ENCODE measurements at places on chromosomes 16 and 17.

- no peak for DNase-seq
Observed at GRCh38 chr17:33266116-33266515, 27.0 kb downstream of the ASIC2 start.

- no peak for DNase-seq
Observed at GRCh38 chr16:88727871-88728270, 21.6 kb downstream of the CTU2 start.

- no peak for DNase-seq
Observed at GRCh38 chr16:67657017-67657608, 2.9 kb downstream of the ACD start.

DNA sequence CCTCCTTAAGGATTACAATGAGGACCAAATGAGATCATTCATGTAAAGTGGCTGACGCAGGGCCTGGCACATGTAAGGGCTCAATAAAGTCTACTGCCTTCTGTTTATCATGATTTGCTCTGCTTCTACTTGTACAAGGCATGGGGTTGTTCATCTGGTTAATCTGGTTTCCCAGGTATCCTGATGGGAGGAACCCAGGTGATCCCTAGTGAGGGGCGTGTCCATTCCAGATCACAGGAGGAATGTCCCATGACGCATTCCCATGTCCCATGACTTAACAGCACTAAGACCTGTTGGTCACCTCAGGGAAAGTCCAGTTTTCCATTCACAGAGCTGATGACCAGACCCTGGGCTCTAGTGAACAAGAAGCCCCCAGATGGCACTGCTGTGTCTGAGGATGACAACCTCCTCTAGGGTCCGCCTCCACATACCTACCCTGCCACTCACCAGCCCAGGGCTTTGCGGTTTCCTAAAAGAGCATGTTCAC lies 11.5 kb upstream of the TPPP3 start:
- DNase-seq, result no peak

DNA sequence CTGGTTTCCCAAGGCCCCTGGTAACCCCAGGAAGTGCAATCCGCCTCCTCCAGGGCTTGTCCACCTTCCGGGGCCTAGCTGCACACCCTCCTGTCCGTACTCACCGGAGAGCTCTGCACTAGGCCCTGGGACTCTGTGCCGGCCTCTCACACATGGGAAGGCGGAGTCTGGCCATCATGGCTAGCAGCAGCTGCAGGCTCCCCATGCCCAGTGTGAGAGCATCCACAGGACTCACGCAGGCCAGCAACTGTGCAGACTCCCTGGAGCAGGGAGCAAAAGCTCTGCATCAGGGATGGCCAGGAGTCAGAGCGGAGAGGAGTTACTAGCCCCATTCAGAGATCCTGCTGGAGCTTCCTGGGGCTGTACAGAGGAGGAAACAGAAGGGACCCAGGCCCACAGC lies 20.2 kb downstream of the FOXN1 start:
- no peak for DNase-seq

DNA sequence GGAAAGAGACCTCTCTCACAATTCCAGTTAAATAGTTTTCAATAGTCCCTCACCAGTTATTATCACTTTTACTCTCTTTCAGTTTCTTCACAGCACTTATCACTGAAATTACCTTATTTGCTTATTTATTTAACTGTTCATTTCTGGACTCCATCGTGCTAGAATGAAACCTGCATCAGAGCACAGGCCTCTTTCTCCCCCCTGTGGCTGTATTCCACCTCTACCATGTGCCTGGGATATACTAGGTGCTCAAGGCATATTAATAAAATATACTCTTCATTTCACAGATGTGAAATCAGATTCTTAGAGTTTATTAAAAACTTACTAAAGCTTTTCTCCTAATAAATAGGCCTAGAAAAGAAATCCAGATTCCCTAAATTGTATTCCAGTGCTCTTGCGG lies 308.9 kb upstream of the MON1B start:
- DNase-seq, result no peak

GRCh38 chr17:34153991-34154390 lies 101.1 kb upstream of the CCL2 start:
- no peak for DNase-seq

GRCh38 chr17:16933317-16934132 lies 38.4 kb downstream of the TNFRSF13B start:
- DNase-seq, result no peak

GRCh38 chr17:33046361-33047255 lies 55.0 kb downstream of the SPACA3 start:
- DNase-seq, result no peak

GRCh38 chr17:4706121-4706520 lies 2.2 kb upstream of the PELP1 start:
- no peak for DNase-seq

- no peak for DNase-seq
Observed at GRCh38 chr16:80109581-80109980, 431.2 kb upstream of the DYNLRB2 start.

DNA sequence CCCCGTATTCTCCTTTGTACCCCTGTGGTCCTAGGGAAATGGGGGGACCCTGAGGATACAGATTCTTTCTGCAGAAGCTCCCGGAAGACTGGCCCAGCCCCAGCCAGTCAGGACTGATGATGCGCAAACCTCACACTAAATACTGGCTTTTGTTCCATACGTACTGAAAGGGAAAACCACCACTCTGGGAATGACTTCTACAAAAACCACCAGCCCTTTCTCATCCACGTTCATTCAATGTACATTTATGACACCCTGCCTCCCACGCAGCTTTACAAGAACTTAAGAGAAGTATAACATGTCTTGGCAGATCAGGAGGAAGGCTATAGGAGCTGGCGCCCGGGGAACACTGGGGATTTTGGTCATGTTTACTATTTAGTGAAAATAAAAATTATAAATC lies 70.6 kb downstream of the MARCHF10 start:
- no peak for DNase-seq

DNA sequence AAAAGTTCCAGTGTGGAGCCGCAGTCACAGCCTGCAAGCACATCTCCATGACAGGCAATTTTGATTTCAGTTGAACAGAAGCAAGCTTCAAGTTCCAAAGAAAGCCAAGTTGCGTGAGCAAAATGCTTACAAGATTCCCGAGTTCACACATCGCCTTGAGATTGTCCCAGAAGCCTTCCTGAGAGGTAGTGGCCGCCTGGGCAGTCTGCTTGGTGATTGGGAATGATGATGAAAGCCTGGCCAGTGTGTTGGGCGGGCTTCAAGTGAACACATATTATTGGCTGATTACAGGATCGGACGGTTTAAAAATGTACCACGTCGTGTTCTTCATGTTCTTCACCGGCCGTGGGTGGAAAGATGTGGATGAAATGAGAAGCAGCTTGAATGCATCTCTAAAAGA lies 185.5 kb downstream of the FOXL1 start:
- no peak for DNase-seq

- DNase-seq, result no peak
Observed at GRCh38 chr16:10984509-10984908, 40.1 kb downstream of the CLEC16A start.

DNA sequence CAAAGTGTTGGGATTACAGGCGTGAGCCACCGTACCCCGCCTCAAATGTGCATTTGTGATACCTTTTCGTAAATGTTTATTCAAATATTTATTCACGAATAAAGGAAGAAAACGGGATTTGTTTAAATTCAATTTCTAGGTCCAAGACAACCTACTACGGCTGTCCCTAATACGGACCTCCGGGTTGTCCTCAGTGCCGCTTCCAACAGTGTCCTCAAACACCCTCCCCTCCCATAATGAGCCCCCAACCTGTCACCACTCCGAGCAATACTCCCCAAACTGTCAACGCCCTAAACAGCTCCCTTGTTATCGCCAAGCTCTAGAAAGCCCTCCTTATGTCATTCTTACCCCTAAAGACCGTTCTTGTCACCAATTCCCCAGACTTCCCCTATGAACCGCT lies 539 bp upstream of the GABARAPL2 start:
- DNase-seq, result no peak

GRCh38 chr16:75379911-75380847 lies 53.1 kb downstream of the CFDP1 start:
- no peak for DNase-seq

DNA sequence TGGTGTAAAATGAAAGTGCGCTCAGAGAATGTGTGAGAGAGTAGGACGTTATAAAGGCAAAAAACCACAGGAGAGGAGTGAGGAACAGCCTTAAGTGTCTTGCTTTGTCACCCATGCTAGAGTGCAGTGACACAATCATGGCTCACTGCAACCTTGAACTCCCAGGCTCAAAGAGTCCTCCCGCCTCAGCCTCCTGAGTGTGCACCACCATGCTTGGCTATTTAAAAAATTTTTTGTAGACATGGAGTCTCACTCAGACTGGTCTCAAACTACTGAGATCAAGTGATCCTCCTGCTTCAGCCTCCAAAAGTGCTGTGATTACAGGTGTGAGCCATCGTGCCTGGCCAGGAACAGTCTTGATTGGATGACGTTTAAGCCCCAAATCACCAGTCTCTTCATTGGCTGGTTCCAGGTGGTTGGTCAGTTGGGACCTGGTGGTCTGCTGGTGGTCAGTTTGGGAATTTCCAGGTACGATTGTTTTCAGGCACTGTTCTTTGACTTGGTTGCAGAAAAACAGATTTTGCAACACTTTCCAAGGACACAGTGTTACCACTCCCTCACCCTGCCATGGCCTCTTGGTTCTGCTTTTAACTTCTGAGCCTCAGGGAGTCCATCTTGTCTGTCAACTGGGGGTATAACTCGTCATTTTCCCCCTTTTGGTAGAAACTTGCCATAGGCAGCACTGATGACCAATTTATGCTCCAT lies 21.2 kb downstream of the DHODH start:
- DNase-seq, result no peak

GRCh38 chr17:51200295-51200694 lies 34.1 kb downstream of the NME2 start:
- DNase-seq, result no peak

- no peak for DNase-seq
Observed at GRCh38 chr17:35717475-35717874, 14.0 kb upstream of the RASL10B start.

DNA sequence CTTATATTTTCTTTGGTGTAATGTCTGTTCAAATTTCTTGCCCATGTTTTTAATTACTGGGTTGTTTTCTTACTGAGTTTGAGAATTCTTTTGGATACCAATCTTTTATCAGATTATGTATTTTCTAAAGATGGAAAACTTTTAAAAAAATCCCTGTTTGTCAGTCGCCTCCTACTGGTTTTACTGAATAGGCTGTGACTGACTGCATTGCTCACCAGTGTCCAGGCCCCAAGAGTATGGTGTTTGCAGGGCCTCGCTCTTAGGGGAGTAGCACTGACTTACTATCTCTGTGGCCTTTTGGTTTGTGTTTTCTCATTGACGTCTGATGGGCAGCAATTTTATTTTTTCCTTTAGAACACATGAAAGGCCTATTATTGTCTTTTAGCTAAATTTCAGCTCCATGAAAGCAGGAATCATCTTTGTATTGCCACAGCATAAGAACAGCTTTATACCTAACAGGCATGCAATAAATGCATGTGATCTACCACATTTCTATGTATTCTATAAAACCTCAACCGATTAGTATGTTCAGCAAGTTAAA lies 188.4 kb downstream of the AATF start:
- DNase-seq, result no peak

DNA sequence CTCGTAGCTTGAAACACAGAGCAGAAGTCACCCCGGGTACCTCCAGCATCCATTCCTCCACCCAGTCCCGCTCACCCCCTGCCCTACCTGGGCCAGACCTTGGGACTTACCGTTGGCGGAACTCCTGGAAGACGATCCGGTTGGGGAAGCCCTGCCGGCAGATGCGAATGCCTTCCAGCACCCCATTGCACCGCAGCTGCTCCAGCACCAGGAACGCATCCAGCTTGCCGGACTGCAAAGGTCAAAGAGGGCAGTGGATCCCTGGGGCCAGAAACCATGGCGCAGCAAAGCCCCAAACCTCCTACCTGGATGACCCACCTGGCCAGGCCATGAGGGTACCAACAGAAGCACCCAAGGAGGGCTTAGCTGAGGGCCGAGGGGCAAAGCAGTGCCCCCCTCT lies 97.9 kb downstream of the NDE1 start:
- no peak for DNase-seq

DNA sequence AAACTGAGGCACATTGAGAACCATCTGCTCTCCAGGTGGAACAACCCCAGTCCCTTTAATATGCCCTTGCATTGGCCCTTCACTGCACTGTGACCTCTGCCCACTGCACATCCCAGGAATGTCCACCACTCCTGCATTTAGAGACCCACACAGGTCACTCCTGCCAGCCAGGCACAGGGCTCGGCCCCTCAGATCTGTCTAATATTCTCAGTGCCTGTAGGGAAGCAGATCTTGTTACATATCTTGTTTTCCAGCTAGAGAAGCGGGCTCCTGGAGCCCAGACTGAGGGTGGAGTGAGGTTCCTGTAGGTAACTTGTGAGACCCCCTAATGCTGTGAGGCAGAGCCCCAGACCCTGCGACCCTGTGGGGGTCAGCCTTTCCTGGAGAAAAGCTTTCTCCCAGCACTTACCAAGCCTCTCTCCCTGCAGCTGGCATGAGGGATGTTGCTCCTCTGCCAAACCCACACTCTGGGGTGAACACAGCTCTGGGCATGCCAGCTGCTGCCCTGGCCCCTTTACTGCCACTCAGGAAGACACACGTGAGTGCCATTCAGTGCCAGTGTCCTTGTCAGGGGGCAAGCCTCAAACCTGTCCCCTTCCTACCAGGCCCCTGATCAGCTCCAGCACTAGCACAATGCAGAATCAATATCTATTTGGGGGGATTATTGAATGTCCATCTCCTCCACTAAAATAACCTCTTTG lies 40.3 kb upstream of the CRHR1 start:
- DNase-seq, result no peak

DNA sequence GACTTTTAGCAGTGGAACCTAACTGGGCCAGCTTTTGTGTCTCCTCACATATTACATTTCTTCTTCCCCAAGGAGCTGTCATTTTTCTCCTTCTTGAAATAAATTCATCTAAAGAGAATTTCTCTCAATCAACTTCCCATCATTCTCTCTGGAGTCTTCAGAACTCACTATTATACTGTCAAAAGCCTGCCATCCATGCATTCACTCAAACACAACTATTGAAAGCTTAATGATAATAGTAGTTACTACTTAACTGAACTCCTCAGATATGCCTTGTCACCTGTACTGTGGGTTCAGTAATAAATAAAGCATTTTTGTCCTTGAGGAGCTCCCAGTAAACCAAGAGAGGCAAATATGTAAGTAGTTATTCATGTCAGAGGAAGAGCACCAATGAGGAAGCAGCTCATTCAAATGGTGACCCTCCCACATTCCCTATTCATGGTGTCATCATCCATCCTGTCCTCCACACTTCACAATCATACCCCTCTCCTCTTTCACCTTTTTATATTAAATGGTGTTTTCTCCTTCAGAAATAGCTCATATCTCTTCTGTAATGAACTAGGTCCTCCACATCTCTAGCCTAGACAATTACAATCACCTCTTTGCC lies 162.6 kb downstream of the CA10 start:
- DNase-seq, result no peak

DNA sequence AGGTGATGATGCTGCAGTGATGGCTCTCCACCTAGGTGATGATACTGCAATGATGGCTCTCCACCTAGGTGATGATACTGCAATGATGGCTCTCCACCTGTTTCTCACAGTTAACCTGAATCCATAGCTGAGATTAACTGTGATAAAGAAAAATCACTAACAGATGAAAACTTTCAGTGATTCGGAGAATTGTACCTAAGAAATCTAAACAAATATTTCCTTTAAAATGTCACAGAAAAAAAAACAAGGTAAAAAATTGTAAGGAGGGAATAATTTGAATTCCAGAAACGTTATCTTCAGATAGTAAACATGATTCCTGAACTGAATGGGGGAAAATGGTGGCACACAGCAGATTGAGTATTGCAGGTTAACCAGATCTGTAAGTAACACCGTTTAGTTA lies 113.4 kb downstream of the MAP2K4 start:
- DNase-seq, result no peak

- DNase-seq, result no peak
Observed at GRCh38 chr16:65984296-65984695, 382.2 kb upstream of the CDH5 start.

GRCh38 chr16:30747331-30747730 lies 894 bp upstream of the PHKG2 start:
- no peak for DNase-seq

Data from stimulated activated CD4-positive, alpha-beta T cell treated with anti-CD3 and anti-CD28 coated beads, TNF-alpha, amount 100 ng/mL, for 1 hour (primary cell).